ELR (cell line): ENCODE measurements at places on chromosomes 11 and 22.

DNA sequence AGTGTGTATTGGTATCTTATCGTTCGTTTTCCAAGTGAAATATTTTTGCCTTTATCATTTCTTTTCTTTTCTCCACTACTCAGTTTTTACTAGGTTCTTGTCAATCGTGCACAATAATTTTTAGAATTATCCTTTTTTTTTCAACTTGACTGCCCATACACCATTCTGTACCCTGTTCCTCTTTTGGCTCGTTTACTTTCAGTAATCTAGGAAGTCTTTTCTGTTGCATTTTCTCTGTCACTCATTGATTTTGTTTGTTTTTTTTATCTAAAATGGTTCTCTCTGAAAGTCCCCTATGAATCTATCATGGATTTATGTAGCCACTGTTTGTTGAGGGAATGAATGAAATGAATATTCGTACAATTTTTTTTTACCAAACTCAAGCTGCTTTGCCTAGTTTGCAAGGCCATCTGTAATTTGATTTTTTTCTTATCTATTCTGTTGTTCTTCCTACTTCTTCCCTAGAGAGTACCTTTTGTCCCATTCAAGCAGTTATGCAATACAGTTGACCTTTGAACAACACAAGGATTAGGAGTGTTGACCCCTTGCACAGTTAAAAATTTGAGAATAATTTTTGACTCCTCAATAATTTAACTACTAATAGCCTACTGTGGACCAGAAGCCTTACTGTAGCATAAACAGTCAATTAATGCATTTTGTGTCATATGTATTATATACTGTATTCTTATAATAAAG is 166.3 kb downstream of the TMEM135 start:
- DNase-seq, result no peak

DNA sequence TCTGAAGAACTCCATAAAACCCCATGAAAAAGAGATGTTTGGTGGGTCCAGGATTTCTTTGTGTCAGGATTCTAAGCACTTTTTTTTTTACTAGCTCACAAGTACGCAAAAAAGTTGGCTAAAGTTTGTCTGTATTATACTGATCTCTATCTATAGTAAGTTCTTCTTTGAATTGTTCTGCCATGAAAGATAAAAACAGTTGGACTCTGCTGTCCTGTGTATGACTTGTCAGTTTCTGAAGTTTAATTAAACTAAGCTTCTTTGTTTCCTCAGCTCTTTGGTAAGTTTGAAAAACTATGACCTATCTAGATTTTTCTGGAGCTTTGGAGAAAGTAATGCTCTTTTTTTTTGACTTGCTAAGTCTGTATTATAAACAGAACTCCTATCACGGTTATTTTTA is 812.2 kb upstream of the LUZP2 start:
- no peak for DNase-seq

- no peak for DNase-seq
Measured at GRCh38 chr11:13011466-13012055, 2.4 kb downstream of the RASSF10 start.

DNA sequence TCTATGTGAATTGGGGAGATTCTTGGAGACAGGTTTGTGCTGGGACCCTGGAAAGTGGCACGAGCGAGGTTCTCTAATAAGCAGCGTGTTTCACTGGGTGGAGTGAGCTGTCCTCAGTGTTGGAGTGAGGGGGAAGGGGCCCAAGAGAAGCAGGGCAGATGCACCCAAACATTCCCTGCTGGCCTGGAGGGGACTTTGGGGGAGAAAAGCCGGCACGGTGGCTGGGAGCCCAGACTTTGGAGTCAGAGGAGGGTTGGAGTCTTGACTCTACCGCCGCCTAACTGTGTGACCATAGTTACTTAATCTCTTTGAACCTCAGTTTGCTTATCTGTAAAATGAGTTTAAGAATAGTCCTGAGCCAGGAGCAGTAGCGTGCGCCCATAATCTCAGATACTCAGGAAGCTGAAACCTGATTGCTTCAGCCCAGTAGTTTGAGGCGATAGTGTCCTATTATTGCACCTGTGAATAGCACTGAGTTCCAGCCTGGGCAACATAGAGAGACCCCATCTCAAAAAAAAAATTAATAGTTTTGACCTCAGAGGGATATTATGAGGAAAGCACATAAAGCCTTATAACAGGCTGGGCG is 614 bp downstream of the NR1H3 start:
- DNase-seq, result no peak

GRCh38 chr11:65416841-65417701 is 5.5 kb upstream of the NEAT1 start:
- DNase-seq, result no peak

DNA sequence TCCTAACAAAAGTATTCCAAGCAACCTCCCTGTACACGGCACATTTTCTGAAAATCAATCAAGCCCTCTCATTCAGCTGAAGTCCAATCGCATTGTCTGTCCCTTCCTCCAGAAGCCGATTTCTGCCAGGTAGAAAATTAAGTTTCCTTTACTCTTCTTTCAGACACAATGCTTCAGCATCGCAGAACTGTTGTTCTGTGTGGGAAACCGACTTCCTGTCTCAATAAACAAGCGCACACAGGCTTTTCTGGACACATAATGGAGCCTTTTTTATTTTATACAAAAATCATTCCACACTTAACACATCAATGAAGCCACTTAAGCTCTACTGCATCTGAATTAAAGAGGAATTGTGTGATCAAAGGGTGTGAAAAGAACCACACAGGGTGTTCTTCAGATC is 75.6 kb downstream of the BLID start:
- no peak for DNase-seq

- DNase-seq, result peak; percentile 15
Measured at GRCh38 chr11:128053981-128054931, 533.1 kb downstream of the ETS1 start.

DNA sequence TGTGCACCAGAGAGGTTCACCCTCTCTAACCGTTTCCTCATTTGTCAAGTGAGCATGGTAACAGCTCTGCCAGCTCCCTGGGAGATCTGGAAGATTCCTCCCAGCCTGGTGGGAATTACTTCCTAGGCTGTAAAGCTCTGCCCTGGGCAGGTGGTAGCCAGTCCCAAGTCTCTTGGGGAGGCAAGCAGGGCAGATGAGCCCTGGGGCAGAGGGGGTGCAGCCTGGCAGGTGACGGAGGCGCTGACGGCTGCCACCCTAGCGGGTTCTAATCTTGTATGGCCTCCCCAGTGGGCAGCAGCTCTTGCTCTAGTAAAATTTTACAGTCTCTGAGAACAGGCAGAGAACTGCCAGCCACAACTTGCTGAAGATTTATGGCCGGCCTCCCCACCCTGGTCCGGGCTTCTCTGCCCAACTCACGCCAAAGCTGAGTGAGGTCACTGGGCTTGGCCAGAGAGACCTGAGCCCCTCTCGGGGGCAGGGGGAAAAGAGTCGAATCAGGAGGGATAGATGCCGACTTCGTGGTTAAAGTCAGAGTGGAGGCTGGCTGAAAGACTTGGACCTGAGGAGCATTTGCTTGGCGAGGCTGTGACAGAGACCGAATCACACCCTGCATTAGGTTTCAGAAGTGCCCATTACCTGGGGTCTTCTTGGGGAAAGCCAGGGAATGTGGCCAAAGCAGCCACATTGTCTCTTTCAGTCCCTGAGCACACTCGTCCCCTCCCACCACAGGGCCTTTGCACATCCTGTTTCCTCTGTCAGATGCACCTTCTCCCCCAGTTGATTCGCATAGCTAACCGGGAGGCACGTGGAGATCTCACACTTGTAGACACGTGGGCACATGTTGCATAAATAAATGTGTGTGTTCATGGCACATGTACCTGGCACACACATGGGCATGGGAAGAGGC is 188.2 kb downstream of the MN1 start:
- DNase-seq, result no peak

- DNase-seq, result peak; percentile 45
Measured at GRCh38 chr22:20803696-20804324, 29.9 kb downstream of the SERPIND1 start.

DNA sequence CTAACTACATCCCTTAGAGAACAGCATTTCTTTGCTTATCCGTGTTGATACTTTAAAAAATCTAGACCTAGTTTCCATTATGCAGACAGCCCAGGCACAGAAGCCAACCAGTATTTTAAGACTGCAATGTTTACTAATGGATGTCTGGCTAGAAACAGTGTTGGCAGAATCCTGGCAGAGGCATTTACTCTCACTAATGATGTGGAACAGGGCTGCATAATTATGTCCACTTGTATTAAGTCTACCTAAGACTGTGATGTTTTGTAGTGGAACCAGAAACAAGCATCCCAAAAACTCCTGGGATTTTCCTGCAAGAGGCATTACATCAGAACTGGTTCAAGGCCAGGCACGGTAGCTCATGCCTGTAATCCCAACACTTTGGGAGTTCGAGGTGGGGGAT is 50.2 kb upstream of the PICALM start:
- DNase-seq, result no peak

GRCh38 chr11:116502641-116503061 is 270.1 kb downstream of the BUD13 start:
- DNase-seq, result no peak

- no peak for DNase-seq
Measured at GRCh38 chr22:50522208-50522805, 3.1 kb downstream of the SCO2 start.

DNA sequence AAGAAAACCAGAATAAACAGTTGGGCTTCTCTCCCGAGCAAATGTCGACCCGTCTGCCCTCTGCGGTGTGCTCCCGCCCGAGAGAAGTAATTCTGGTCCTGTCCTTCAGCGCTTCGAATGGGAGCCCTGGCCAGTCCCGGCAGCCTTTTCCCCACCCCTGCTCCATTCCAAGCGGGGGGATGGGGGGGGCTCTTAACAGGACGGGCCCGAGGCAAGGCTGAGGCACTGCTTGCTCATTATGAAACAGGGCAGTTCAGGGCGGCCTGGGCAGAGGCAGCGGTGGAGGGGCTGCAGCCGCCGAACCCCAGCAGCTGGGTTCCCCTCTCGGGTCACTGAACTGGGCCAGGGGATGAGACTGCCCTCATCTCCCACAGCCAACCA is 9.1 kb downstream of the BACE1-AS start:
- no peak for DNase-seq

DNA sequence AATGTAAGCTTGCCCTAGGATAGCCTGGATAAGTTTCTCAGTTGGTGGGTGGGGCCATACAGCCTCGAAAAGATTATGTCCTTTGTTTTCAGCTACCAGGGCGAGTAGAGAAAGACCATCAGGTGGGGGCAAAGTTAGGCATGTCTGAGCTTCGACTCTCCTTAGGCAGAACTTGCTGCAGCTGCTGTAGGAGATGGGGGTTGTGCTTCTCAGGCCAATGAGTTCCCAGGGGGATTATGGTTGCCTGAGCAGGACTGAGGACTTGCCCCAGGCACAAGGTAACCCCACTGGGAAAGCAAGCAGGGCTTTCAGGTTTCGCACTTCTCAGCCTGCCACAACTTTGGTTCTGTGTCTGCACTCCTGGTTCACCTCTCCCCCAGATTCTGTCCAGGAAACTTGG is 173.4 kb upstream of the SESN3 start:
- DNase-seq, result no peak

DNA sequence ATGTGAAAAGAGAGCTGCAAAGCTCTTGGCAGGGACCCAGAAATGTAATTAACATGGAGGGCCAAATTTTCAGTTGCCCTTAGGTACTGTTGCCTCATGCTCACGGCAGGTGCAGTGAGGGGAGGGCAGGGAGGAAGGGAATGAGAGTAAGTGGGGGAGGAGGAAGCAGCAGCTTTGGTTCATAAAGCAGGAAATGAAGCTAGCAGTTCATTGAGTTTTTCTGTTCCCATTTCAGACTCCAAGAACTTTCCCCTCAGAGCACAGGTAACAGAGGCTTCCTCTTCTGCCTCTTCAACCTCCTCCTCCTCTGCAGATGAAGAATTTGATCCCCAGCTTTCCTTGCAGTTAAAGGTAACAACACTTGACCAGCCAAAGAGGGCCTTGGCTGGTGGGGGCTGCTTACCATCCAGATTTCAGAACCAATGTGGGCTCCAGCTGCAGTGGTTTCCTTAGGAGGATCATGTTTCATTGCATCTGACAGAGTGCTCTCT is 57.9 kb upstream of the PARVA start:
- DNase-seq, result no peak

GRCh38 chr11:20671856-20672546 is 2.6 kb downstream of the NELL1 start:
- DNase-seq, result peak; percentile 5

DNA sequence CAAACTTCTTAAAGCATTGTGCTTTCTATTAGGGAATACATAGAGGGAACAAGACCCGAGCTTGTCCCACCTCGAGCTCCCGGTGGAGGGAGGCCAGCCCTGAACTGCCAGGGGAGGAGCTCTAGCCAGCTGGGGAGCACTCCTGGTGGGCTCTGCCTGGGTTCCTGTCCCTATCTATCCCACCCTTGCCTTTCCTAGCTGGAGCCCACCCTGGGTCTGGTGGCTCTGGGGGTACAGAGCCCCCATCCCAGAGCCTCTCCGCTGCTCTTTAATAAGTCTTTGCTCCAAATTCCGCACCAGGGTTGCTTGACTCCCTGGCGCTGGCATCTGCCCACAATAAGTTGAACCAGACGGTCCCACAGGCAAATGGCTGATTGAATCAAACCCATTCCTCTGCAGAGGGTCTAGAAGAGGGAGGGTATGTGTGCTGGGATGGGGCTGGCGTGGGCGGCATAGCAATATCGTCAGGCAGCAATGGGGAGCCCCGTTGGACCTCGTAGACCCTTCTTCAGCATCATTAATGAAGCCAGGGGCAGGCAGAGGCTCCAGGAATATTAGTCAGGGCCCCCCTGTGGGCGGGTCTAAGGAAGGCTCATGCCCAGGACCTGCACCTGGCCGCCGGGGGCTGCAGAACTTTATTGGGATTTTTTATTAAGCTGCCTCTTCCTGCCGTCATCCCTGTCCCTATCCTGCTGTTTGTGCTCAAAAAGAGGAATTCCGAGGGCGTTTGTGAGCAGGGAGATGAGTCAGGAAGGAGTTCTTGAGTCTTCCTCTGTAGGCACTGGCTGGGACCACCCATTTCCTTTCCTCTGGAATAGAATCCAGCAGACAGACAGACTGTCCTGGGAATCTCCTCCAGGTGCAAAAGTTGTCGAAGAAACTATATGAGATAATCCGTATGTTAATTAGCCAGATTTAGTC is 38.5 kb upstream of the RIC3 start:
- peak; percentile 60 for DNase-seq

DNA sequence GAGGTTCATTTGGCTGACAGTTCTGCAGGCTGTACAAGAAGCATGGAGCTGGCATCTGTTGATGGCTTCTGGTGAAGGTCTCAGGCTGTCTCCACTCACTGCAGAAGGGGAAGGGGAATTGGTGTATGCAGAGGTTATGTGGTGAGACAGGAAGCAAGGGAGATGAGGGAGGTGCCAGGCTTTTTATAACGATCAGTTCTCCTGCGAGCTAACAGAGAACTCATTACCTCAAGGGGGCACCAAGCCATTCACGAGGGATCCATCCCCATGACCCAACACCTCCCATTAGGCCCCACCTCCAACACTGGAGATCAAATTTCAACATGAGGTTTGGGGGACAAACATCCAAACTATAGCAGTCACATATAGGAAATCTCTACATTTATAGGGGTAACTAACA is 38.7 kb upstream of the E2F8 start:
- peak; percentile 15 for DNase-seq

- DNase-seq, result no peak
Measured at GRCh38 chr11:108148556-108148955, 27.2 kb downstream of the ACAT1 start.

- DNase-seq, result no peak
Measured at GRCh38 chr11:61826930-61827570, 1.1 kb upstream of the FADS2 start.

- DNase-seq, result no peak
Measured at GRCh38 chr22:44256085-44256484, 56.7 kb downstream of the SHISAL1 start.

GRCh38 chr11:5550440-5551095 is 2.2 kb upstream of the OR52H1 start:
- DNase-seq, result peak; percentile 97
